ENCODE measurements at places on chromosomes 6 and 20.

DNA sequence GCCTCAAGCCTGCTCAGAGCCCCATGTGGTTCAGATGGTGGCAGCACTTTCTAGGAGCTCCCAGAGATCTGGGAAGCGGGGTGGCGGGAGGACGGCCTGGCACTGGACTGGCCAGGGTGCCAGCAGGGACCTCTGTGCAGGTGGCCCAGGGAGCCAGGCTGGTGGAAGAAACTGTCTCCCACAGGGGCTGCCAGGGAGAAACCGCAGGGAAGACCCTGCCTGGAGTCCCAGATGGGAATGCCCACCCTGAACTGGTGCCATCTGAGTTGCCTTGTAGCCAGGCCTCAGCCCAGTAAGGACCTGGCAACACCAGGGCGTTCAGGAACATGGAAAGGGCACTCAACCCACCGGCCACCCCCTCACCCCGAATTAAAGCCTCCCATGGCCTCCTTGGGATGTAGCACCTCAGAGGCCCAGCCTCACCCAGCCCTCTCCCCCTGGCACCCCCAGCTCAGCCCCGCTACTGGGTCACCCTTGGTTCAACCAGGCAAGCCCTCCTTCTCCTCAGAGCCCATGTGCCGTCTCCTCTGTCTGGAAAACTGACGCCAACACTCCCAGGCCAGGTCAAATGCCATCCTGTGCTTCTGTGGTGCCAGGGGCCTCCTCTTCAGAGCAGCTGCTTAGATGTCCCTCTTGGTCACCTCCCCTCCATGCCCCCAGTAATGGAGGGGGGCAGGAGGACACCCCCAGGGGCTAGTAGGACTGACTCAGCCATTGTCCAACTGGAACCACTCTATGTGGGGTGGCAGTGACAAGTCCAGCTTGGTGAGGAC lies 5.9 kb upstream of the C20orf144 start:
- DNase-seq = no peak

DNA sequence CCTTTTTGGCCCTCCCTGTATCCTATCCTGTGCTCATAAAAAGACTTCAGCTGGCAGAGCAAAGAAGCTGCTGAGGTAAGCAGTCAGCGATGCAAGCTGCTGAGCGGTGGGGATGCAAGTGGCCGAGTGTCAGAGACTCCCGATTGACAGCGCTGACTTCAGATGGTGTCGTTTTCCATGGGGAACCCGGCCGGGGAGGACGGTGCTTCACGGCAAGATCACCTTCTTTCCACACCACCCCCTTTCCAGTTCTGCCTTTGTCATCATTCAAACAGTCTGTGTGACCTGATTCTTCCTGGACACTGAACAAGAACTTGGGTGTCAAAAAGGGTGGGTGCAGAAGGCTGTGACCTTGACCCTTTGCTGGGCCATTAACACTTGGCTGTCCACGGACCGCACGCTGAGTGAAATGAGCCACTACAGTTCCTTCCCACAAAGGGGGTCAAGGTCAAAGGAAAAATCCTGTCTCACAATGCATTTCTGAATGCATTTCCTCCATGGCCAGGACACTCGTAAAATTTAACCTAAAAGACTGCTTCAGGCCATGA lies 52.9 kb upstream of the UNC93A start:
- DNase-seq = no peak

DNA sequence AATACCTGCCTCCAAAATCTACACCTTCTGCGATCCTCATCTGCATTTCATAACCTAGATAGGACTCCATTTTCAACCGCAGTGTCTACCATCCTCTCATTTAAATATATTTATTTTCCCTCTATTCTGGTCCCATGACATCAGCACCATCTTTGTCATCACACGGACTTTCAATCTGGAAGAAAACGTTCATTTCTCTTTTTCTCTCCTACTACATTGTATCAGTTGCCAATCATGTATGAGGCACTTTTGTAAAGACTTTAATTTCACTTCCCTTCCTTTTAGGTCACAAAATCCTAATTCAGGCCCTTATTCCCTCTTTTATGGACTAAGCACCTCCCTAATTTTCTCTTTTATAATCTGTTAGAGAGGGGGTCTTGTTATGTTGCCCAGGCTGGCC lies 89.6 kb downstream of the PHACTR1 start:
- no peak for DNase-seq

DNA sequence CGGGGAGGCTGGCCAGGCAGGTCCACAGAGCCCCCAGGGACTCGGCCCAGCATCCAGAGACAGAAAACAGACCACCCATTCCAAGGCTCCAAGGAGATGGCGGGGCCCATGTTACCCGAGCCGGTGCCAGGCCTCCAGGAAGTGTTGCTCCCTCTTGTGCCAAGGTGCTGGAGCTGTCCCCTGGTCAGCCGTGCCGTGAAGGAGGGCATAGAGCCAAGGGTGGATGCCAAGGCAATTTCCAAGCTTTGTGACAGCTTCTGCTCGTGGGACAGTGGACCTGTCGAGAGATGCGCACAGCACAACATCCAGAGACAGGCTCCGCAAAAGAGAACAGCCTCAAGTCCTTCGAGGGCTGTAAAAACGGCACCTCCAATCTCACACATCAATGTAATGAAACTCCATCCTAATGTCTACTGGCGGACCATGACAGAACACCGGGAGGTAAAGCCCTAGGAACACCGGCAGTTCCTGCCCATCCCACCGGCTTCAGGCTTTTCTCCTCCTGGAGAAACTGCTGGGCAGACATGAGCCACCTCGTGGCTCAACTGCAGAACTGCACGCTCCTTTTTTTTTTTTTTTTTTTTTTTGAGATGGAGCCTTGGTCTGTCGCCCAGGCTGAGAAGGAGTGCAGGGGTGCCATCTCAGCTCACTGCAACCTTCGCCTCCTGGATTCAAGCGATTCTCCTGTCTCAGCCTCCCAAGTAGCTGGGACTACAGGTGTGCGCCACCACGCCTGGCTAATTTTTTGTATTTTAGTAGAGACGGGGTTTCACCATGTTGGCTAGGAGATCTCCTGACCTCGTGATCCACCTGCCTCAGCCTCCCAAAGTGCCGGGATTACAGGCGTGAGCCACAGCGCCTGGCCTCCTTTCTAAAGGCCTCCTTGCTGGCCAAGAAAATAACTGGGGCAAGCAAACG lies 30.9 kb upstream of the AVP start:
- DNase-seq = peak; percentile 76

GRCh38 chr20:37463726-37464494 lies 57.1 kb upstream of the NNAT start:
- no peak for DNase-seq

GRCh38 chr6:141035312-141036200 lies 1097.2 kb upstream of the GJE1 start:
- DNase-seq = no peak

DNA sequence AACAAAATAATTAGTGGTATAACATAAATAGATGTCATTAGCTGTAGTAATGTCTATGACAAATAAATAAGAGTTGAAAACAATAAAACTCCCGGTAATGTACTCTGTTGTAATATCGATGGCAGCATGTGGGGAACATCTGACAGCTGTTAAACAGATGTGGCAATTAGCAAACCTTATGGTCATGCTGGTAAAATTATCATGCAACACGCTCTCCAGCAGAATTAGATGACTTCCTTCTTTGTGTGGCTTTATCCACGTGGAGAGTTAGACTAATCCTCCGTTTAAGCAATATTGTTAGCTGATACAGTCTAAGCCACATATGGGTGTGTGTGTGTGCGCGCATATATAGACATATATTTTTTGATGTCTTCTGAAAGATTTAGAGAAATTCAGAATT lies 77.7 kb upstream of the ZFP64 start:
- DNase-seq = peak; percentile 66

- DNase-seq = peak; percentile 35
Measured at GRCh38 chr6:128731249-128732165, 151.4 kb upstream of the LAMA2 start.

DNA sequence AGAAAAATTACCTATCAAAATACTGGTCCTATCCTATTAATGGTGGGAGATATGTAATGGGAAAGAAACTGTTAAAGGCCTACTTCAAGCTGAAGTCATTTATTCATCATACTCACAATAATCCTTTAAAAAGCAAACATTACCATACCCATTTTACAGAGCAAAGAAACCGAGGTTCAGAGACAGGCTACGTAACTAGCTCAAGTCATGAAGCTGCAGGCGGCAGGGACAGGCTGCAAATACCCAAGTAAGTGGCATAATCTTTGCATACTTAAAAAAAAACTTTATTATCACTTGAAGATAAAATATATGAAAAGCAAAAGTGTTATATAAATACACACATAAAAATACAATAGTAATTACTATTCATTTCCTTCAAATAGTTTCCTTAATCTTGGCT lies 2.6 kb downstream of the RALGAPA2 start:
- no peak for DNase-seq

GRCh38 chr6:139748353-139749146 lies 374.1 kb upstream of the CITED2 start:
- DNase-seq = peak; percentile 55

DNA sequence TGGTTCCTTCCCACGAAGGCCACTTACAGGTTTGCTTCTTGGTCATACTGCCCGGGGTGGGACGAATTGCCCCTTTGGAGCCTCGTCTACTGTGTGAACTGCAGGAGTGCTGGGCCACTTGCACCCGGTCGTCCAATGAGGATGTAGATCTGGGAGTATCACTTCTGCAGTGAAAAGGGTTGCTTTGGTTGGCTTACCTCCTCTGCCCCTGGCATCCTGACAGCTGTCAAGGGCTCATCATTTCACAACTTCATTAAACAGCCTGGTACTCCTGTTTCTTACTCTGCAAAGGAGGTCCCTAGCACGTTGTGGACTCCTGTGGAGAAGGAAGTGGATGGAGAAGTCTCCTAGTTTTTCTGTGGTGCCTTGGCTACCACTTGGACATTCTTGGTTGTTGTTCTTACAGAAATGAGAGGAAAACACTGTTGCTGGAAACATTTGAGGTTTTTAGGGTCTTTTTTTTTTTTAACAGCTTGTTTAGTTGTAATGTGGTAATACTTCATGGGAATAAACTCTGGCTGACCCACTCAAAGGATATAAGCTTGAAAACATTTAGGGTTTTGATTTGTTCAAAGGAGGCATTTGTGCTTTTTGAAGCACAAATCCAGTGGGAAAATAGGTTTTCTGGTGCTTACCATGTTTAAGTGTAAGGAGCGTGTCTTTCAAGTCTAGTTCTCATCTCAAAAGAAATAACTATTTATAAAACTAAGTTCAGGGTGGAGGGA lies 60.7 kb downstream of the AKAP12 start:
- DNase-seq = no peak

- DNase-seq = peak; percentile 71
Measured at GRCh38 chr6:145147981-145148749, 587.2 kb downstream of the EPM2A start.

DNA sequence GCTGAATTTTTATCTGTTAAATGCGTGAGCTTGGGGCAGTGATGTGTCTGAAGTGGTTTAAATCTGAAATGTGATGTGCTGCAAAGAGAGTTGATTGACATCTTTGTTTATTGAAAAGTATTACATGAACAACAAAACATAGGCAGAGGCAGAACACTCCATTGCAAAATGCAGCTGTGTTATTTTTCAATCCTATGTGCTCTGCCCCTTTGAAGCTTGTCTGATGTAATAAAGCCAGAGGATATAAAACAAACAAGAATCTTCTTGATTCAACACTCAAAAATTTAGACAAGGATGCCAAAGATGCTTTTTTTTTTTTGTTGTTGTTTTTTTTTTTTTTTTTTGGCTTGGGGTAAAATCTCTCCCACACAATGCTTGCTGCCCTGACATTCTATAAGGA lies 482.4 kb upstream of the MMS22L start:
- DNase-seq = no peak

DNA sequence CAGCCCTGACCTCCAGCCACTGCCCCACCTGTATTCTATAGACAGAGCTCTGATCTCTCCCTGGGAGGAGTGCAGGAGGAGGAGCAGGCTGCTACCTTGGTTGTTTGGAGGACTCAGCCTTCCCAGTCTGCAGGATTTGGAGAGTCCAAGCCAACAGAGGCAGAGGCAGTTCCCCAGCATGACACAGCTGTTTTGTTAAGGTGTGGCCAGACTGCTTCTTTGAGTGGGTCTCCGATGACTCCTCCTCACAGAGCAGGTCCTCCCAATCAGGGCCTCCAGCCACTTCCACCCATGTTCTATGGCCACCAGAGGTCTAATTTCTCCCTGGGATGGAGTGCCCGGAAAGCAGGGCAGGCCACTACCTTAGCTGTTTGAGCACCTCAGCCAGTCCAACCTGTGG lies 203.5 kb downstream of the HACE1 start:
- no peak for DNase-seq

- DNase-seq = peak; percentile 54
Measured at GRCh38 chr6:148166339-148166968, 176.2 kb upstream of the SASH1 start.

DNA sequence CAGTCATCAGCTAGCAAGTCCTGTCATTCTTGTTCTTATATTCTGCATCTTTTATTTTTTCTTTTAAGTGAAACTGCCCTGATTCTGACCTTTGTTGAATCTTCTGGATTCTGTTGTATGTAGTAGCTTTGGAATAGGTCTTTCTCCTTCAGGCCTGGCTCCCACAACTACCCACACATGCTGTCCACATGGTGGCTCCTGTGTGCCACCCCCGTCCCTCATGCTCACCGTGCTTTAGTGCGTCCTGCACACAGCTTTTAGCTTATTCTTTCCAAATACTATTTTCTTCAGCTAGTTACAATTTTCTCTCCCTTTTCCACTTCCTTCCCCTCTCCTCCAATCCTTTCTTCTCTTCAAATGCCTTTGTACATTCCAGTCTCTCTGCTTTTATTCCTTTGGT lies 61.8 kb downstream of the CTNNBL1 start:
- peak; percentile 27 for DNase-seq

- DNase-seq = no peak
Measured at GRCh38 chr20:15603506-15603905, 969.7 kb downstream of the KIF16B start.

DNA sequence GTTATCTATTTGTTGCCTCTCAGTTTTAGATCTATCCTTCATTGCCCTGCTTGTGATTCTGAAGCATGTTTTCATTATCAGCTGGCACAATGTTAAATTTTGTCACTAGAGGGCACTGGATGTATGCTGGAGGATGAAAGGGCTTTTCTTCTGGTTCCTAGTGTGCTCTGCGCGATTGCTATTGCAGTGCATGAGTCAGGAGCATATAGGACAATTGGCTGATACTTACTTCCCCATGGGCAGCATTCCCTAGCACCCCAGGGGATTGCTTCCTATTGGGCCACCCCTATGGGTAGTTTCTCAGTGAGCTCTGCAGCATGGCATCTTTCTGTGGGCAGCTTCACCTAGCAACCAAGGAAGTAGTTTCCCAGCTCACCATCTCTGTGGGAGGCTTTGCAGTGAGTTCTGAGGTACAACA lies 280.3 kb upstream of the SYNCRIP start:
- peak; percentile 69 for DNase-seq

- DNase-seq = peak; percentile 75
Measured at GRCh38 chr20:63215101-63216040, 560 bp downstream of the YTHDF1 start.

DNA sequence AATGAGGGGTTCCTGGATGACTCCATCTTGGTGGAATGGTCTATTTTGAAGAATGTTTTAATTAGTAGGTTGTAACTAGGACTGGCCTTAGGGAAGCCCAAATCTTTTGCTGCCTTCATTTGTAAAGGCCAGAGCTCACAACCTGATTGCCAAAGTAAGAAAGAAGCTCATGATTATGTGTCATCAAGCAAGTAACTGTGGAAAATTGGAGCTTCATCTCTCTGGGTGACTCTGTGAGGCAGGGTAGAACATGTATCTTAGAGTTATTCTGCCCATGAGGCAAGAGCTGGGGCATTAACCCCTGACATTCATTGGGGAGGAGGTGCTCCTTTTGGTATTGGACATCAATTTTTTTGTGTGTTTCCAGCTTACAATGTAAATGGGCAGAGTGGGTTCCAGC lies 273.9 kb upstream of the JAG1 start:
- DNase-seq = no peak

- no peak for DNase-seq
Measured at GRCh38 chr6:127630800-127631199, 53.8 kb downstream of the C6orf58 start.

- no peak for DNase-seq
Measured at GRCh38 chr6:63353286-63353630, 33.5 kb upstream of the LGSN start.
